ENCODE measurements at places on chromosomes 11 and 22. TPM values are rescaled to one million over a fixed set of nuclear protein-coding genes. Genes with fewer than 3 reads are reported as not detected.

Gene KRTAP5-7
- total RNA-seq = not detected

Gene GDPD4
- total RNA-seq = not detected

- DNase-seq = no peak
Observed at GRCh38 chr11:118892514-118892913, 8.8 kb downstream of the CXCR5 start.

DNA sequence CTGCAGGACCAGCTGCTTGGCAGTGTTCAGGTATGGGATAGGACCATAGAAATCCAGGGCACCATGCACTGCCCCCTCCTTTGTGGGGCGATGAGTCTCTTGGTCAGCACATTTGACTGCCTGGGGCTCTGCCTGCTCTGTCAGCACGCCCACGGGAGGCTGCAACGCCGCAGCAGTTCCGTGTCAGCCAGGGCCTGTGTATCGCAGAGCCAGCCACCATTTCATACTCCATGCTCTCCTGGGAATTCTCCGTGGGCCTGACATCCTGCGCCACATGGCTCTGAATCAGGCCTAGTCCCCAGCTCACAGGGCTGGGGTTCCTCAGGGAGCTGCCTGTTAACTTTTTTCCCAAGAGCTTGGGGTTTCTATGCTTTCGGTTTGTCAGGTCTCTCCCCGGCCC, 16.9 kb upstream of the RELT start:
- DNase-seq = no peak

DNA sequence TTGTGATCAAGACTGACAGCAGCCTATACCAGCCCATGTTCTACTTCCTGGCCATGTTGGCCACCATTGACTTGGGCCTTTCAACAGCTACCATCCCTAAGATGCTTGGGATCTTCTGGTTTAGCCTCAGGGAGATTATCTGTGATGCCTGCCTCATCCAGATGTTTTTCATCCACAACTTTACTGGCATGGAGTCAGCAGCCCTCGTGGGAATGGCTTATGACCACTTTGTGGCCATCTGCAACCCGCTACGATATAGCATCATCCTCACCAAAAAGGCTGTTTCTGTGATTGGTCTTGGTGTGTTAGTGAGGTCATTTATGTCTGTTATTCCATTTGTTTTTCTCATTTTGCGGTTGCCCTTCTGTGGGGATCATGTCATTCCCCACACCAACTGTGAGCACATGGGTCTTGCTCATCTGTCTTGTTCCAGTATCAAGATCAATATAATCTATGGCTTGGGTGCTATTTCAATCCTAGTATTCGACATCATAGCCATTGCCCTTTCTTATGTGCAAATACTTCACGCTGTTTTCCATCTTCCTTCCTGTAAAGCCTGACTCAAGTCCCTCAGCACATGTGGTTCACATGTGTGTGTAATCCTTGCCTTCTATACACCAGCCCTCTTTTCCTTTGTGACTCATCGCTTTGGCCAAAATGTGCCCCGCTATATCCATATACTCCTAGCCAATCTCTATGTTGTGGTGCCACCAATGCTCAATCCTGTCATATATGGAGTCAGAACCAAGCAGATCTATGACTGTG, 23.6 kb downstream of the OR52E1 start:
- no peak for DNase-seq

Gene GAS2L1
- 0.95 TPM for total RNA-seq

Gene SUSD2
- total RNA-seq = 0.25 TPM

GRCh38 chr11:95570845-95571244, 218.7 kb downstream of the FAM76B start:
- DNase-seq = no peak

Gene RAG2
- total RNA-seq = 0.15 TPM

DNA sequence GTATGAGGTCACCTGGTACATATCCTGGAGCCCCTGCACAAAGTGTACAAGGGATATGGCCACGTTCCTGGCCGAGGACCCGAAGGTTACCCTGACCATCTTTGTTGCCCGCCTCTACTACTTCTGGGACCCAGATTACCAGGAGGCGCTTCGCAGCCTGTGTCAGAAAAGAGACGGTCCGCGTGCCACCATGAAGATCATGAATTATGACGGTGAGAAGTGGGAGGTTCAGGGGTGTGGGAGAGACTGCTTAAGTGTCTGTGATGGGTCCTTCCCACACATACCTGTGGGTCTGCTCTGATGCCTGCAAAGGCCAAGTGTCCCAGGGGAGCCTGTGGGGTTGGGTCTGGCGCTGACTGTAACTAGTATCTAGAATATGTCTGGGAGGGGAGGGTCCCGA, 3.9 kb downstream of the APOBEC3G start:
- DNase-seq = no peak

GRCh38 chr11:77775936-77776335, 44.6 kb downstream of the RSF1 start:
- DNase-seq = no peak

- peak; percentile 78 for DNase-seq
Observed at GRCh38 chr11:44029977-44030911, 17.5 kb upstream of the ACCSL start.

GRCh38 chr22:27631641-27632040, 169.9 kb downstream of the MN1 start:
- no peak for DNase-seq

DNA sequence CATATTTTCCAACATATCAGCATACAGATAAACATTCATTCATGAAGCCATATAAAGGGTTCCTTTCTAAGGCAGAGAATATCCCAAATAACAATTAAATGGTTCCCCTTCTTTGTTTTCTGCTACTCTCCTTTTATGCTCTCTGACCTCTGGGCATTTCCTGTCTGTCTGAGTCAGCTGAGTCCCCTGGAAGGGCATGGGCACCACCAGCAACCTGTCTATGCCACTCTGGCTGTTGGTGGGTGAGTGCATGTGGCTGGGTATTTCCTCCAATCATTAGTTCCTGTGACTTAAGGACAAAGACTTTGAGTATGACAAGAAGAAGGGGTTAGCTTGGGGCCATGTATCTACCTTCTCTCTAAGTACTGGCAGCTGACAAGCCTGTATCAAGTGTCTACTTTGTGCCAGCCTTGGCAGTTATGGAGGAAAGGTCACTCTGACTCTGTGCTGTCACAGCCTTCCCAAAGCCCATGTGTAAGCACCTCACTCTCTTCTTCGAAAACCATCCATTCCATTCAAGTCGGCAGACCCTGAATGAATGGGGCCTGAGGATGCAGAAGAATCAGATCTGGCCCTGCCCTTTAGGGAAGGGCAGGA, 86.3 kb upstream of the PHOX2A start:
- DNase-seq = no peak

Gene OR2AT4
- total RNA-seq = 0.22 TPM

- no peak for DNase-seq
Observed at GRCh38 chr11:70206226-70206981, 3.3 kb downstream of the FADD start.
